Neural cell (in vitro differentiated cells): ENCODE measurements at places on chromosomes 16 and 17. TPM values are rescaled to one million over a fixed set of nuclear protein-coding genes. Genes with fewer than 3 reads are reported as not detected.

Gene HELZ
- 11.7 and 14.4 TPM in 2 replicates for polyA plus RNA-seq

Gene FGF11
- 15.8 and 16.4 TPM in 2 replicates for polyA plus RNA-seq

Gene BCL6B
- not detected in 2 replicates for polyA plus RNA-seq

Gene ELOB
- polyA plus RNA-seq = 513 and 520 TPM in 2 replicates

Gene SPATA33
- 16.0 and 24.8 TPM in 2 replicates for polyA plus RNA-seq

Gene GPRC5C
- polyA plus RNA-seq = 10.8 and 12.8 TPM in 2 replicates

Gene MARF1
- polyA plus RNA-seq = 23.2 and 23.5 TPM in 2 replicates

Gene TEKT1
- polyA plus RNA-seq = 0.06 TPM in 1 of 2 replicates, not detected in the other

Gene NCBP3
- polyA plus RNA-seq = 47.0 and 132 TPM in 2 replicates
